ENCODE measurements at places on chromosomes 5 and 9.

GRCh38 chr9:127528422-127529251 is 77.3 kb downstream of the LRSAM1 start:
- DNase-seq, result no peak

DNA sequence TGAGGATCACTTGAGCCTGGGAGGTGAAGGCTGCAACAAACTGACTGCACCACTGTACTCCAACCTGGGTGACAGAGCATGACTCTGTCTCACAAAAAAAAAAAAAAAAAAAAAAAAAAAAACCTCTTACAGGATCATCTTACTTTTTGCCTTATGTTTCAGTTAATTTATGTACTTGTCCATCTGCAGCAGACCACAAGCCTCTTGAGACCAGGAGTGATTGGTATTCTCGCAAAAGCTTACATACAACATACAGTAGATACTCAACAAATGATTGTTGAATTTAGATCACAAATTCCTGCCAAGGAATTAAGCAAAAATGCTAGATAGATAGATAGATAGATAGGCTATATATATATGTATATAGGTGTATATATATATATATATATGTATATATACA is 12.4 kb downstream of the CEMIP2 start:
- no peak for DNase-seq

GRCh38 chr5:9441610-9442009 is 104.3 kb downstream of the SEMA5A start:
- DNase-seq, result no peak

DNA sequence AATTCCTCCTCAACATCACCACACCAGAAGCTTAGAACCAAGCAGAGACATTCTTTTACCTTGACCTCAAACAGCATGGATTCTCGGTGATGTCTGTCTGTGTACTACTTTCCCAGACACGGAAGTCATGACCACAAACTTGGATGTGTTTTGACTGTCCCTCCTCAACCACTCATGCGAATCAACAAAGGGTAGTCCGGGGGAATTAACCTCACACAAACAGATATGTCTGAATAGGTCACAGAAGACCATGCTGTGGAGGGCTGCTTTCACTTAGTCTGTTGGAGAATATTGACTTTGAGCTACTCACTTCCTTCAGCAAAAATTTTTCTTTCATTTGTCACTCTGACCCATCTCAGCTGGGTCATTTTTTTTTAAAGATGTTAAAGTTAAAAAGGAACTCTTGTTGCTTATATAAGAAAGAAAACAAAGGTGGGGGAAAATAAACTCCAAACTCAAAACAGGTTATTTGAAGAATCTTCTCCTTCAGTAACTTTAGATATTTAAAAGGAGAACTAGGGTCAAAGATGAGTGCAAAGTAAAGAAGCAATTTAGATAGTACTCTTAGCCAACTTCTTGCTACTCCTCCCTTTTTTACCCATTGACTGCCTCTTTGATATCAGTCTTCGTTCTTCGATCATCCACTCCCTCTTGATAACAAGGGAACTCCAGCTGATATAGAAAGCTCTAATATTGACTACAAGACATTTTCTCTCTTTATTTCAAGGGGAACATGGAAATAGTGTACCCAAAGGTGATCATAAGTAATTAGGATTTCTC is 343.4 kb upstream of the CDH6 start:
- DNase-seq, result no peak

DNA sequence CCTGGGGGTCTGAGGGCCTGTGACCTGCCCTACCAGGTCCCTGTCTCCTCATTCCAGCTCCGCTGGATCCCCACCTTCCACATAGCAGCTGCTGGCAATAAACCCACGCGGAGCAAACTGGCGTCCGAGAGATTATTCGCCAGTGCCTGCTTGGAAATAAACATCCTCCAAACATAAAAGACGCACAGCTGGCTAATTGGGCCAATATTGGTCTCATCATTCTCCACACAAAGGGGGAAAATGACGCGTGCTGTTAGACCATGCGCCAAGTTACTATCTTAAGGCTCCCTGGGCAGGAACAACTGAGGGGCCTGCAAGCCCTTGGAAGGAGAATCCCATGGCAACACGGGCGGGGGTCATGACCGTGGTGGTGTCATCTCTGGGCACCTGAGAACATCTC is 73.3 kb upstream of the SARDH start:
- no peak for DNase-seq

GRCh38 chr5:159947708-159948358 is 31.6 kb downstream of the ADRA1B start:
- DNase-seq, result no peak

DNA sequence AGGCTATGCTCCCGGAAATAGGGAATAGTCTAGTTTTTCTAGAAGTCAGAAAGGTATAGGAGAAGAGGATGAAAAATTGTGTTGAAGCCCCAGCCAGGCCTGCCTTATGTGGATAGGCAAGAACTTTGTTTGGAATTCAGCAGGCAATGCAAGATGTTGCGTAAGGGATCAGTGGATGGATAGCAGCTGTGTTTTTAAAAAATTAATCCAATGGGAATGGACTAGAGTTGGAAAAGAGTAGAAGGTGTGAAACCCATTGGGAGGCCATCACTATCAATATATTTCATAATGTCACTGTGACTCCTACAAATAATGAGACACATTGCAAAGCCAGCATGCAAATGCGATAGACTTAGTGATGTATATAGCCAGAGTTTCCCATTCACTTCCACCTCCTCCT is 281.9 kb downstream of the MARCHF11 start:
- DNase-seq, result no peak

- DNase-seq, result peak; percentile 23
Measured at GRCh38 chr5:150000990-150001659, 586 bp downstream of the HMGXB3 start.

DNA sequence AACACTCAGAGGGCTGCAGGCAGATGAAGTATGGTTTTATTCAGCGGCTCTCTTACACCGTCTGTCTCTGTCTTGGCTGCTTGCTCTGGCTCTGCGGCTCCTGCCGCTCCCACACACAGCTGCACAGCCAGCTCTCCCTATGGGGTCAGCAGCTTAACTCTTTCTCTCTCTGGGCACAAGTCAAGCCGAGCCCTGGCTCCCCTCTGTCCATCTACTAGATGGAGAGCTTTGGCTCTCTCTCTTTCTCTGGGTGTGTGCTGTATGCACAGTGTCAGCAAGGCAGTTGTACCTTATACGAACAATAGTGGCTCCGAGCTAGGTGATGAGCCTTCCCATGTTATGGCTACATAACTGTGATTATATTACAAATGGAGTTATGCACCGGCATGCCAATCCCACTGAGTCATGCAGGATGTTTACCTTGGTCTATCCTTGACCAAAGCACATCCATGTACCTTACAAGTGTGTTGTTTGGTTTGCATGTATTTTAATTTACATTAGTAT is 19.3 kb upstream of the PPP2CA start:
- no peak for DNase-seq

DNA sequence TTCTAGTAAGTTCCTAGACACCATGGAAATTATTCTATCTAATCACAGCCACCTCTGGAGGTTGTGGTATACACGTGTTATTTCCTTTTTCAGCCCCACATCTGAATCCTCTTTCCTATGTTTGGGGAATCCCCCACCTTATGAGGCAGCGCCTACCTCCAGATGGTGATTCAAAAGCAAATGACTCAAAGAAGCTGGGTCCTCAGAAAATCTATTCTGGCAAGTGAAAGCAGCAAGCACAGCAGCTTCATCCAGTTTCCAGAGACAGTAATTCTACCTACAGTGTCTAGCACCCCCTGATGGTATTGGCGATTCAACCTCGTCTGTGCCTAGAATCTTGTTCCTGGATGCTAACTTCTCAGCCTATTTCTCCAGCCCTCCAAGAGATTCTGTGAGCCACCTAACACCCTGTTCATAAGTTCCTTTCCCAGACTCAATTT is 43.0 kb downstream of the STRBP start:
- peak; percentile 36 for DNase-seq

DNA sequence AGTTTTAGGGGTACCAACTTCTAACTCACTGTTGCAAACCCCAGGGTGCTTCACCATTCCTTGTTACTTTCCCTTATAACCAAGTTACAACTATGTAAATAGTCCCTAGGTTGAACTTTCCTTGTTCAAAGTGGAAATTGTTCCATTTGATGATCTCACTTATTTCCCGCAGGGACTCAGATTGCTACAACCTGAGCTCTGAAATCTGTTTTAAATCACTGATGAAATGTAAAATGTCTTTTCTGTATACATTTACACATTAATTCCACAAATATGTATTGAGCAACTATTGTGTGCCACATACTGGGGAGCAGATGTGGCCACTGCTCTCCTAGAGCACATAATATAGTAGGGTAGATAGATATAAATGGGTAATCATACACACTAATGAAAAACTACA is 69.1 kb upstream of the TARS1 start:
- no peak for DNase-seq

GRCh38 chr9:21715408-21715807 is 87.0 kb upstream of the MTAP start:
- DNase-seq, result no peak

- DNase-seq, result no peak
Measured at GRCh38 chr9:117718085-117718484, 13.9 kb downstream of the TLR4 start.

DNA sequence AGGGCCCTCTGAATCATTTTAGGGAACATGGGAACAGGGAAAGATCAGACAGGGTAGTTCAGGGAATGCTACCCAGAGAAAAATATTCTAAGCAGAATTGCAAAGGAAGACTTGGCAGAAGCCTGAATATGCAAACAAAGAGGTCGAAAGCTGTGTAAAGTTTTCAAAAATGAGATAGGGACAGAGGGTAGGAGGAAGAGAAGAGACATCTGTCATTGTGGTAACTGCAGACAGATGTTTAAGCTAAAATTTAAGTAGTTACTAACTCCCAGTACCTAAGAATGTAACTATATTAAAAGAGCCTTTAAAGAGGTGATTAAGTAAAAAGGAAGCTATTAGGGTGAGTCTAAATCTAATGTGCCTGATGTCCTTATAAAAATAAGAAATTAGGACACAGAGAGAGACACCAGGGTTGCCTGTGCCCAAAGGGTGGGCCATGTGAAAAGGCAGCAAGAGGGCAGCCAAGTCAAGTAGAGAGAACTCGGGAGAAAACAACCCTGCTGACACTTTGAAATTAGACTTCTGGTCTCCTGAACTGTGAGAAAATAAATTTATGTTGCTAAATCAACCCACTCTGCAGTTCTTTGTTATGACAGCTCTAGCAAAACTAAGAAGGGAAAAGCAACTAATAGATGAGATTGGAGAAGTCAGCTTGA is 1647.4 kb upstream of the C9orf72 start:
- DNase-seq, result no peak

DNA sequence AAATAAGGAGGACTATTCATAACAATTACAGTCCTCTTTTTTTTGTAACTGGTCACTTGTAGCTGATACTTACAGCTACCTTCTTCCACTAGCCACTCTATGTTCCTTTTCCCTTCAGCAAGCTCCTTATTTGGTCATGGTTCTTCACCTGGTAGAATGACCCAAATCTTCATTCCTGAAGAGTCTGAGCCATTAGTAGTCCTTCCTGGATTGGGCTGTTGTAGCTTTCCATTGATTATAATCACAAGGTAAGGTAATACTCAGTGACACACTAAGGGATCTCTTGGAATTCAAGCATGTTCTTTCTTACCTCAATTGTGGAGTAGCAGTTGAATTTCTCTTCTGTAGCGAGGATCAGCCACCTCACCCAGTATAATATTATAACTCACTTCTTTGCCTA is 25.5 kb upstream of the ITGA2 start:
- no peak for DNase-seq

DNA sequence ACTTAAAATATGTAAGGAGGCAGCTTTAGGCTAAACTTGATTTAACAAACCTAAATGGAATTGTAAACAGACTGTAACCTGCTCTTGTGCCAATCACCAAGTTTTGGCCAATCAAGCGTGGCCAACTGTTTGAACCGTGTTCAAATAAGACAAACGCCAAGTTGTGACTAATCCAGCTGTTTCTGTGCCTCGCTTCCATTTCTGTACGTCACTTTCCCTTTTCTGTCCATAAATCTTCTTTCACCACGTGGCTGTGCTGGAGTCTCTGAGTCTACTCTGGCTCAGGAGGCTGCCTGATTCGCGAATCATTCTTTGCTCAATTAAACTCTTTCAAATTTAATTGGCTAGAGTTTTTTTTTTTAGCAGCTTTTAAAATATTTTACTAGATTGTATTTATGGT is 71.3 kb downstream of the LIX1 start:
- no peak for DNase-seq

GRCh38 chr9:34334337-34334824 is 5.0 kb downstream of the NUDT2 start:
- no peak for DNase-seq

DNA sequence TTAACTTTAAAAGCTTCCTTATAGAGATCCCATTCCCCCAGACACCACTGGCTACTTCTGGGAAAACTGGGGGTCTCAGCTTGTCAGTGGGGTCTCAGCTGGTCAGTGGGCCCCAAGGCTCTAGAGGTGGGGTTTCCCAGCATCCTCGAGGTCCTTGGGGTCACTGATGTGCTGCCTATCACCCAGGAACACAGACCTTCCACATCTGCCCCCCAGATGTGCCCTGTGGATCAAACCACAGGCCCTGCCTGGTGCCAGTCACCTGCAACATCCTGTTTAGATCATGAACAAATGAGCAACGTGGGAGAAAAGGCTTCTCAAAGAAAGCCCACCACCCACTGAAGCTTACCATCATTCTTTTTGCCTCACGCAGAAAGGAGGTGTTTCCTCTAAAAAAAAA is 165.6 kb upstream of the FSTL4 start:
- DNase-seq, result no peak

GRCh38 chr9:88736136-88736637 is 201.2 kb downstream of the NXNL2 start:
- no peak for DNase-seq

DNA sequence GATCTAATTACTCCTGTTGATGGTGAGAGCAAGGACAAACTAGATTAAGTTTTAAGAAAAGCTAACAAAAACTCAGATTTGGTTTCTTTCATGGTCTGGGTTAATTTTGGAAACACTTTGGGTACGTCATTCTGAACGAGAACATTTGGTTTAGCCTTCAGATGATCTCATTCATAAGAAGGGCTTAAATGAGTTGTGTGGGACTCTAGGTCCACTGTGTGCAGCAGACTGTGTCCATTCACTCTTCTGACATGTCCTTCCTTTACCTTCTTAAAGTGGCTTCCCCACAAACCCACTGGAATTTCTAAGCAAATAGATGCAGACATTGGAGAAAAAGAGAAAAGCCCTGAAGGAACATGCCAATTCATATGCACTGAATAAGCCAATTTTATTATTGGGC is 96.8 kb downstream of the FBXO4 start:
- DNase-seq, result no peak

GRCh38 chr9:36991516-36992134 is 42.4 kb downstream of the PAX5 start:
- DNase-seq, result no peak
